ENCODE measurements at places on chromosomes 1 and 21.

DNA sequence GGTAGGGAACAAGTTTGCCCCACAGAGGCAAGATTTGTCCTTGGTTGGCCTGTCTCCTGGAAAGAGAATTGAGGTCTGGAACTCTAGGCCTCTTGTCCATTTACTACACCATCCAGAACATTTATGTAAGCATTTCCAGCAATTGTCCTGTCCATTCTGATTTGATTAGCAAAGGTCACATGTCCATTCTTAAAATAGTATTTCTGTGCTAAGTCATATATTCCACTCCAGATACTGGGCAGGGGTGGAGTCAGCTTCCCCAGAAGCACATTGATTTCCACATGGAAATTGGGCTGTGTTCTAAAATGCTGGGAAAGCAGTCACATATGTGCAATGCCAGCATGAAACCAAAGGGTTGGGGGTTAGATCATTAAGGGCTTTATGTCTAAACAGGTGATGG is 21.5 kb upstream of the FMN2 start:
- DNase-seq: no peak

DNA sequence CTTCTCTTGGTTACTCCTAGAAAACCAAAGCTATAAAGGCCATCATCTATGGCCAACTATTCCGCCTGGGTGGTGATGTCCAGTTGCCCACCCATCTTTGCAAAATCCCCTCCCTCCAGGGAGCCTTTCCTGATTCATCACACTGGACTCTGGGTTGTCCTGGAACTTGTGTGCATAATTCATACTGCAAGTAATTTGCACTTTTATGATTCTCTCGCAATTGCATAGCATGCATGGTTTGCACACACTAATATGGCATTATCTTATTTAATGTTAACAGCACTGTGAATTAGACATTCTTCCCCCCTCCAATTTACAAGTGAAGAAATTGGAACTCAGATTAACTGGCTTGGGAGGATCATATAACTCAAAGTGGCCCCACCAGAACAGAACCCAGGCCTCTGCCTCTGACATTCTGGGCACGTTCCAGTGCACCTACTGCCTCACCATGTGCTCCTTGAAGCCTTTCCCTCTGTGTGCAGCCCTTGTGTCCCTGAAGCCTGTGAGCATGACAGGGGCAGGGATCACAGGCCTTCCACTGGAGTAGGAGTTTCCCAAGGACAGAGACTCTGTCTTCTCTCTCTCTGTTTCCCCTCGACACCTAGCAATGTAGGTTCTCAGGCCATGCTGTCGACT is 98.9 kb upstream of the IPO9 start:
- DNase-seq: no peak

GRCh38 chr1:75950176-75950575 is 18.0 kb upstream of the ASB17 start:
- DNase-seq: no peak

- no peak for DNase-seq
Observed at GRCh38 chr1:45862008-45862407, 58.6 kb downstream of the MAST2 start.

DNA sequence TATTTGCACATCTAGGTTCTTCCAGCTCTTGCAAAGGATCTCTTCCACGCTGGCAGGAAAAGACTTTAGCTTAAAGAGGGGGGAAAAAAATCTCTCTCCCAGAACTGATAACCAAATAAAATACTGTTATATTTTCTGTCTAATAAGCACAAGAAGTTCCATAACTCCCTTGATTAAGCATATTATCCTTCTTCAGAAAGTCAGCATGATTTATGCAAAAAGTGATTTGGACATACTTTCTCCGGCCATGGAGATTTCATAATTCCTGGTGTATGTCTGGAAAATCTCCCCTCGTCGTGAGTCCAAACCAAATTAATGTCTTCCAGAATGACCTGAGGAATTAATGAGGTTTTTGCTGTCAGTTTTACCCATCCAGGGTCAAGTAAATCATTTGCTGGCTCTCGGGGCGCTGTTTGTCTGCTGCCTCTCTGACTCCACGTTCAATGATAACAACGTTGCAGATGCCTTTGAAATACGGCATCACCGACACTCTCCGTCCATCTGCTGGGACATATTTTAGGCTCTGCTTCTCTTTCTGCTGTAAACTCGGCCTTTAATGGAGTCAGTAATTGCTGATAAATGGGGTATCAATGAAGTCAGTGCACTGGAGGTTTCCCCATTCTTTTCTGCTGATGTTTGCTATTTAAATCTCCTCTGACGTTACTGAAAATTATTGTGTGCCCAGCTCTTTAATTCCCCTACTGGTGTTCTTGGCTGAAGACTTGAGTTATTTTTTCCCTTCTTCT is 112.9 kb downstream of the HLX start:
- no peak for DNase-seq

GRCh38 chr1:69787151-69787550 is 219.4 kb downstream of the LRRC7 start:
- DNase-seq: no peak

DNA sequence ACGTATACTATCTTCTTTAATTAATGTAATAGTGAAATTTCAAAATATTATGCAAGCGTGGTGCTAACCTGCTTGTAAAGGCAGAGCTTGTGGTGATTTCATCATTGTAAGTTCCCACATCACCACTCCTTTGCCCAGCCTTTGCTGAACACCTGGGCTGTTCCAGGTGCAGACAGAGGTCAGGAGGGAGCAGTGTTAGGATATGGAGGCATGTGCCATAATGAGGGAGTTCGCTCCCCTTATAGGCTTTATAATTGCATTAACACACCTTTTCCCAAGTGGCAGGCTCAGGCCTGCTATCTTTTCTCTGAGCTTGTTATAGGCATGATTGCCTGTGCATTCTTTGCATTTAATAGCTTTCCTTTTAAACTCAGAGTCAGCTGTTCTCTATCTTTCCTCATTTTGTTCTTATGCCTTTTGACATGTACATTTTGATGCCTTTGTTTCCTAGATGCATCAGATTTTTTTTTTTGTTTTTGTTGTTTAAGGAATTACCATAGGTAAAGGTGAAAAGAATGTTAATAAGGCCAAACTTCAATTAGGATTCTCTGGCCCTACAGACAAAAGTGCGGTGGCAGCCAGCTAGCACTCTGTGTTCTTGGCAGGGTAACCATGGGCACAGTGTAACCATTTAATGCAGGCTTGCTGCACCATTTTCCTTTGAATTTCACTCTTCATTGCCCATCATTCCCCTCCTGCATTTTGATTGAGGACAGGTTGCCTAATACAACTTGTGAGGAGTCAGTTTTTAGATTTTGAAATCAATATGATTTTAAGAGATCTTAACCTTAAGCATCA is 12.6 kb downstream of the NPL start:
- DNase-seq: no peak

DNA sequence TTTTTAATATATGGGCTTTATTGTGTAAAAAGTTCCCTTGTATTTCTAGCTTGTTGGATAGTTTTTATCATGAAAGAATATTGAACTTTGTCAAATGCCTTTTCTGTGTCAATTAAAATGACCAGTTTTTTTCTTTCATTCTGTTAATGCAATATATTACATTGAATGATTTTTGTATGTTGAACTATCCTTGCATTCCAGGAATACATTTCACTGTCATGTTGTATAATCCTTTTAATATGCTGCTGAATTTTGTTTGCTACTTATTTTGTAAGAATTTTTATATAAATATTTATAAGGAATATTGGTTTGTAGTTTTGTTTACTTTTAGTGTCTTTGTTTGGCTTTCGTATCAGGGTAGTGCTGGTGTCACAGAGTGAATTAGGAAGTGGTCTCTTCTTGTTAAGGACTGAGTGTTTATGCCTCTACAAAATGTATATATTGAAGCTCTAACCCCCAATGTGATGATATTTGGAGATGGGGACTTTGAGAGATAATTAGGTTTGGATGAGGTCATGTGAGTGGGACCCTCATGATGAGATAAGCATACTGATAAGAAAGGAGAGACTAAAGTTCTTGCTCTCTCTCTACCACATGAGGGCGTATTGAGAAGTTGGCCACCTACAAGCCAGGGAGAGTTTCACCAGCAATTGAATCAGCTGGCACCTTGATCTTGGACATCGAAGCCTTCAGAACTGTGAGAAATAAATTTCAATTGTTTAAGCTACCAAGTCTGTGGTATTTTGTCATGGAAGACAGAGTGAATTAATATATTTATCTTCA is 12.0 kb upstream of the SLAMF6 start:
- DNase-seq: no peak

- no peak for DNase-seq
Observed at GRCh38 chr1:3522564-3523265, 68.2 kb downstream of the ARHGEF16 start.

DNA sequence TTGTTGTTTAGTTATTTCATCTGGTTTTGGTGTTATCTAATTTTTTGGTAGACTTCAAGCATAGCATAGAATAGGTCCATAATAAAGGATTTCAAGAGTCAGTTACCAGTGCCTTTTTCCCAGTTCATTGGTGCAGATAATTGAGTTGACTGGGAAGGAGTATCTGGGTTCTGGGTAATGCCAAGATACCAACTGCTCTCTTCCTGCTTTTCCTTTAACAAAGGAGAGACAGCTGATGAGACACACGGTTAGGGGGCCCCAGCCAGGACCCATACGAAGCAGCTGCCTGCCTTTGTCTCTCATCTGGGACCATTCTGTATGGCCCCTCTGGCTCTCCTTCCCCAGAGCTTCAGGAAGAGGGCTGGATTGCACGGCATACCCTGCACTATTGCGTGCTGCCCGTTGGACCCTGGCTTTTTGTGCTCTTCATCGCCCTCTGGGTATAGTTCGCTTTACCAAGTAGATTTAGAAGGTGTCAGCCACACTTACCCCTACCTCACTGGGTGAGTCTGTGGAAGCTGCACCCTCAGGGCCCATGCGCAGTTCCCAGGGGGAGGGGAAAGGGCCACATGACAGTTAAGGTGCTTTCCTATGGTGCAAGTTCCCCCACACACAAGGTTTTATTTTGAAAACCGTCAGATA is 7.0 kb downstream of the NAV1 start:
- DNase-seq: peak; percentile 21

GRCh38 chr1:3687504-3687903 is 35.2 kb downstream of the TP73 start:
- no peak for DNase-seq

DNA sequence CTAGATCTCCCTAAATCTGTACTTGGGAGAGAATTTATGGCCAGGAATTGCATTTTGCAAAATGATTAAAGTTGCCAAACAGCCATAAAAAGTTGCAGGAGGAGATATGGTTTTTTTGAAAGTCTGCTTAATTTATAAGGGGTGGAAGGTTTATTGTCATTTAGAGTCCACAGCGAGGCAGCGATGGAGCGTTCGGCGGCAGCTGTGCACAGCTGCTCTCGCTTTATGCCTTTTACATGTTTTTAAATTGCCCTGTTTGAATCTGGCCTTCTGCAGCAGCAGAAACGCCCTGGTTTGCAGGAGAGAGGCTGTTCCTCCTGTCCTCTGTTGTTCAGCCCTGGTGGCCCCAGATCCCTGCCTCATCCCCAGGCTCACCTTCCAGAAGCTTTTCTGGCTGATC is 144.9 kb upstream of the POU3F1 start:
- DNase-seq: no peak

DNA sequence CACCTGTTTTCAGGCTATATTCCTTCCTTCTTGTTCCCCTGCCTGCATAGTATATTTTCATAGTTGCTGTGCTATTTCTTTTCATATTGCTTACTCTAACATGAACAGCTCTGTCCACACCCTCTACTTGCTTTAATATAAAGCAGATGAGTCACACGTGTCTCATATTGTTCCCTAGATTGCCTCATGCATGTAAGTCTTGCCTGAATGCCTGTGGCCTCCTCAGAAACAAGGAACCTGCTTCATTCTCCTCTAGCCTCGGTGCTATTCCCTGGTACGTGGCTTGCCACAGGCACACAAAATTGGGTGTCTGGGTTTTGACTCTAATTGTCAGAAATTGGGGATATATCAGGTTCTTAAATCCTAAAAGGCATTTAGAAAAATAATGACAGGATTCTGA is 16.5 kb upstream of the PKP1 start:
- no peak for DNase-seq

GRCh38 chr1:231421971-231422797 is at the start of gene EGLN1:
Gene EGLN1, minus strand, starts transcription at chr1:231422287. Its CDS starts 399 bp downstream, at chr1:231421888.
- DNase-seq: peak; percentile 61

DNA sequence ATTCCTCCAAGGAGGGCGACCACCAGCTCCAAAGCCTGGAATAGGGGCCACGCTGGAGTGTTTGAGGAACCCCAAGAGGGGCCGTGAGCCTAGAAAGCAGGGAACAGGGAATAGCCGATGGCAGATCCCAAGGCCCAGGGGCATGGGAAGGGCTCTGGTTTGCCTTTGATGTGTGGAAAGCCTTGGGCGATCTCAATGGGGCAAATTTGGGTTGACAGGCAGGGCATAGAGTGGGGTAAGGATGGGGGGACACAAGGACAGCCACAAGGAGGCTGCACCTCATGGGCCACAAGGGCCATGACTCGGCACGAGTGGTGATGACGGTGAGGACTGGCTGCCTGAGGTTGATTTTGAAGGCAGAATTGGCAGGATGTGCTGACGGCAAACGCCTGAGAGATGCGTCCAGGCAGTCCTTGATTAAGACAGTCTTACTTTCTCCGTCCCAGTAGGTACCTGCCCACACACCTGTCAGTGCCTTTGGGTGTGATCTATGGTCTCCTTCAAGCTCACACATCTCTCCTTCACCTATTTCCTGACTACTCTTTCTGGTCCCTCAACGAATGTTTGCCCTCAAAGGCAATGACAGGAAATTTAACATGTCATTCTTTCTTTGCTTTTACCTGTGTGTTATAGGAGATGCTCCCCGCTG is 2.0 kb upstream of the TMPRSS3 start:
- no peak for DNase-seq

GRCh38 chr1:51731998-51732397 is 115.1 kb downstream of the OSBPL9 start:
- no peak for DNase-seq

- DNase-seq: no peak
Observed at GRCh38 chr1:2194319-2194897, at the start of gene FAAP20. Gene FAAP20, minus strand, starts transcription at chr1:2194772. Its CDS starts 23 bp downstream, at chr1:2194749.

GRCh38 chr1:82245345-82246014 is 444.7 kb downstream of the ADGRL2 start:
- no peak for DNase-seq

DNA sequence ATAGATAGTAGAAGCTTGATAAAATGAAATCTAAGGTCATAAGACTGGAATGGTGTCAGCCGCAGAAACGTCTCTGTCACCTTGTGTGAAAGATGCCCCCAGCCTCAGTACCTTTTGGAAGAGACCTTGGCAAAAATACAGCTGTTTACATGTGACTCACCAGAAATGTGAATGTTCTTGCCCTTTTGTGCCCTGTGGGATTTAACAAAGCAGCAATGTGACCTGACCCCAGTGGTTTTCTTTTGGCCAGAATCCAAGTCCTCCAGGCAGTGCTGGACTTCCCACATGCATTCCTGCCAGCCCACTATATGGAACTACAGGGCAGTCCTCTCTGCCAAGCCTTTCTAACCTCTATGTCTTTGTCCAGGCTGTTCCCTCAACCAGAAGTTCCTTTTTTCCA is 27.2 kb upstream of the LRRC8C start:
- no peak for DNase-seq

DNA sequence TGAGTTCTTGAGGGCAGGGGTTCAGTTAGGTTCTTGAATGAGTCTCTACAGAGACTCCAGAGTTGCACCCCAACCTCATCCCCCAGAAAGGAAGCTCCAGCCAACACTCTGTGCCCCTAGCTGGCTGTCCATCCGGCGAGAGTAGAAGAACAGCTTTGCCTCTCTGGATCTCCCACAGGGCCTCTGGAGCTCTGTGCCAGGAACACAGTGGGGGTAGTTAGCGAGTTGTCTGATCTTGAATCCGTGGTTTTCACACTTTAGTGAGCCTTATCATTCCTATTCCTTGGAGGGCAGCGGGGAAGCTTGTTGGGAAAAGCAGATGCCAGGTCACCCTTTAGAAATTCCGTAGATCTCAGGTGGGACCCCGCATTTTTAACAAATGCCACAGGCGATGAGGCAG is 45.0 kb downstream of the STUM start:
- DNase-seq: no peak

All from HL-60 (cell line).